ENCODE measurements at places on chromosomes 13 and 19.

DNA sequence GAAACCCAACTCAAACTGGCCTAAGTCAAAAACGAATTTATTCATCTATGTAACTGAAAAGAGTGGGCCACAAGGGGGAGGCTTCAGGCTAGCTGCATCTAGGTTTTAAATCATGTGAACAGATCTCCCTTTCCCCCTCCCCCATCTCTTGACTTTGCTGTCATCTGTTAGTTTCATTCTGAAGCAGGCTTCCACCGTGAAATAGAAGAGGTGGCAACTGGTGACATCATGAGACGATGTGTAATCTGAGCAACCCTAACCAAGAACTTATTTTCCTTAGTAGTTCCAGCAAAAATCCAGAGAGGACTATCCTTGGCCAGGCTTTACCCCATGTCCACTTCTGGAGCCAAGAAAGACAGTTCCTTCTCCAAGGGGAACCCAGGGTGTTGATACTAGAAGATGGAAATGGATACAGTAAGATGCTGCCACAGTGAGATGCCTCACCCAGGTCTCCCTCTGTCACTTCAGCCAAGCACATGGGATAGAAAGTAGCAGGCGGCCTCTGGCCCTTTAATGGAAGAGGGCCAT is 9.4 kb downstream of the SAMD4B start:
- peak; percentile 41 for DNase-seq

DNA sequence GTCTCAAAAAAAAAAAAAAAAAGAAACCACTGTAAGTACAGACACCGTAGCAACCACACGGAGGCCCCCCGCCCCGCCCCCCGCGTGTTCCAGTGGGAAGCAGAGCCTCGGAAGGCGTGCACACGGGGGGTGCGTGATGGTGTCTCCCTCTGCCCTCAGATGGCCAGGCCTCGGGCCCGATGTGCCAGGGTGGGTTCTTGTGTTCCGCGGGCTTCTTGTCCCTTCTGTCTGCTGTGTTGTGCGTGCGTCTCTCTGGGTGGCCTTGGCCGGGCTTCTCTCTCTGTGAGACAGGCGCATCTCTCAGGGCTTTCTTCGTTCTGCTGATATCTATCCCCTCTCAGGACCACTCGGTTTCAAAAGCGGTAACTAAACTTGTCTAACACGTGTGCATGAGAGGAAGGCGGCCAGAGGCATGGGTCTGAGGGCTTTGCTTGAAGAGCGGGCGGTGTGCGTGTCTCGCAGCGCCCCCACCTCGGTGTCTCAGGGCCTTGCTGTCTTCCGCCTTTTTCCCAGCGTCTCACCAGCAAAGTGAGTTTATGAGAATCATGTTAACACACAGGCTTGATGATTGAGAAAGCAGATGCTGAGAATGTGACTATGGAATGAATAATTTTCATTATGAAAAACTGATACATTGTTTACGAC is 12.6 kb downstream of the ATP11A start:
- DNase-seq, result no peak

DNA sequence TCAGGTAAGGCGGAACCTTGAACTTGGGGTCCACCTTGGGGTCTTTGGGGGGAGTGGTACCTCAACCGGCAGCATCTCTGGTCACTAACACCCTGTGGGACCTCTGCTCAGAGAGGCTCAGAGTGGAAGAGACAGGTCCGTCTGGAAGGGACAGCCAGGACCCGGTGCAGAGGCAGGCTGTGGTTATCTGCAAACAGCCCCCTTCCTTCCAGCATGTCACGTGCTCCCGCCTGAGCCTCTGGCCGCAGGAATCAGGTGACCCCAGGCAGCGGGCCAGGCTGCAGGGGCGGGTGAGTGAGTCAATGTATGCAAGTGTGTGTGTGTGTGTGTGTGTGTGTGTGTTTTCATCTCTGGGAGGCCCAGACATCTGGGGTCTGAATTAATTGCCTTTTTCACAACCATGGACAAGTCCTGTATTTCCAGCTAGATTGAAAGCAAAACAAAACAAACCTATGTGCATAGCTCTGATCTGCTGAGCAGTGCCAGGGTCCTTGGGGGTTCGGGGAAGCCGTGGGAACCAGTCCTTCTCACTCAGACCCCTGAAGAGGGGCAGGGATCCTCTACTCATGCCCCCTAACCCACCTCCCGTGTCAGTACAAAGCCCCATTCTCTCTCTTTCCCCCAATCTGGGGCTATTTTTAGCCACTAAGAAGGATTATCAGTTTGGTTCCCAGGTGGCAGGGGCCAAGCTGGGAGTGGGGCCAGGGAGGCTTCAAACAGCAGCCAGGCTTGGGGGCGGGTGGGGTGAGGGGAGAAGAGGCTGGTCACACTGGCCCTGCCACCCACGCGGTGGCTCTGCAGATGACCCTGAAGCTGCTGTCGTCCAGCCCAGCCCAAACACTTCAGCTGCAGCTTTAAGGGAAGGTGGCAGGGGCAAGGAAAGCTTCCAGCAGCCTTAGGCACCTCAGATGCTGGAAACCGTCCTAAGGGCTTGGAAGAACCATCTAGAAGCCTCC is 31.4 kb downstream of the CERS4 start:
- DNase-seq, result peak; percentile 93

DNA sequence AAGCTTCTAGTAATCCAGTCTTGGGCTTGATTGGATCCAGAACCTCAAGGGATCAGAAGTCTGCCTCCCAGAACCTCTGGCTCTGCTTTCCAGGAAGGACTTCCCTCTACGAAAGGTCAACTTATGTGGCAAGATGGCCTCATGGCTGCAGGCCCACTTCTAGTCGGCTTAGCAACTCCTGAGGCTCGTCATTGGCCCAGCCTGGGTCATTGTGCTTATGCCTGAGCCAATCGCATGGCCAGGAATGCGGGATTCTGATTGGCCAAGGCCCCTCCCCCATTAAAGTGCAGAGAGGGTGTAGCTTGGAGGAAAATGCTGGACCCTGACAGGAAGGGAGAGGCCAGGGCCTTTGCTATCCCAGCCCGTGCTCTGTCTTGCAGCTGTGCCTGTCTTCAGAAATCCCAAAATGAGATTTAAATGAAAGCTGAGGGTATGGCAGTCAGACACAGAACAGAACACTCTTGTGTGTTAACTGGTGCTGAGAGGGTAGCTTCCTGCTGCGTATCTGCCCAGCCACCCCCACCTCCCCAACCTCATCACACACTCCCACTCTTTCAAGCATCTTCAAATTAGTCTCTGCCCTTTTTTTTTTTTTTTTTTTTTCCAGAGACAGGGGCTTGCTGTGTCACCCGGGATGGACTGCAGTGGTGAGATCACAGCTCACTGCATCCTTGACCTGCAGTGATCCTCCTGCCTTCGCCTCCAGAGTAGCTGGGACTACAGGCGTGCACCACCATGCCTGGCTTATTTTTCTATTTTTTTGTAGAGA is 5.5 kb upstream of the CCNE1 start:
- no peak for DNase-seq

DNA sequence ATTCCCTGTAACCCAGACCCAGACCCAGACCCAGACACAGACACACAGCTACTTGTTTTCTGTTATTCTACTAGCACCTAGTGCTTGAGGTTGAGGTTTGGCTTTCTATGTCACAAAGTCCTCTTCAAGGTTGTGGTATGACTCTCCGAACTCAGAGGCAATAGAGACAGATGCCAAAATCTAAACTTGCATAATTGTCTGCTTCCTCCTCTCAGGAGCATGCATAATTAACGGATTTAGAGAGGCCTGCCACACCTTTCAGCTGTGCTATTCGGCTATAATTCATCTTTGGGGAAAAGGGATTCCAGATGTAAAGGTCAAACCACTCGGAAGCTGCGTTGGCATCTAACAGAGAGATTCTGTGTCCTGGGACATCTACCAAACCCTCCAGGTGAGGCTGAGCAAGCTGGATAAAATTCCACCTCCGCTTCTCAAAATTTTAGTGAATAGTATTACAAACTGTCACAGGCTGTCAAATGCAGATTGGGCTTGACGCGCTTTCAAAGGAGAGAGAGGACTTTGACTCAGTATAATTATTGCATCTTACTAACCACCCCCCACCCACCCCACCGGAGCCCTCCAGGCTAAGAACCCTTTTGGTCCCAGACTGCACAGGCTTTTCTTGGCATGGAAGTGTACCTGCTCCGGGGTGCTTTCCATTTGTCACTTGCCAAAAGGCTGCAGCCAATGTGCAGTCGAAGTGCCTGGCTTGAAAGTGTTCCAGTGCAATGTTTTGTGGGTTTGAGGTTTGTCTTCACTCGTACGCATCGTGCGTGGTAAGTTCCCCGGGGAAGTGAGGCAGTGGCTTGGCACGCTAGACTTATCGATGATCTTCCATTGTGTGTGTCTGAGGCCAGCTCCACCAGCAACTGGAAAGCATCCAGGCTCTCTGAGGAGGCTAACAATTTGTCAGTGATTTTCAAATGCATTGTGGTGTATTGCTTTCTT is 194.1 kb downstream of the TDRD3 start:
- no peak for DNase-seq

- no peak for DNase-seq
These were observed 10.6 kb upstream of the HIPK4 start for GRCh38 chr19:40400559-40400958.

- DNase-seq, result no peak
These were observed 39.3 kb upstream of the ERICH6B start for GRCh38 chr13:45654633-45655349.

GRCh38 chr19:43789029-43789428 is 8.3 kb upstream of the KCNN4 start:
- peak; percentile 78 for DNase-seq

GRCh38 chr13:50712881-50713280 is 130.6 kb downstream of the DLEU7 start:
- DNase-seq, result no peak

DNA sequence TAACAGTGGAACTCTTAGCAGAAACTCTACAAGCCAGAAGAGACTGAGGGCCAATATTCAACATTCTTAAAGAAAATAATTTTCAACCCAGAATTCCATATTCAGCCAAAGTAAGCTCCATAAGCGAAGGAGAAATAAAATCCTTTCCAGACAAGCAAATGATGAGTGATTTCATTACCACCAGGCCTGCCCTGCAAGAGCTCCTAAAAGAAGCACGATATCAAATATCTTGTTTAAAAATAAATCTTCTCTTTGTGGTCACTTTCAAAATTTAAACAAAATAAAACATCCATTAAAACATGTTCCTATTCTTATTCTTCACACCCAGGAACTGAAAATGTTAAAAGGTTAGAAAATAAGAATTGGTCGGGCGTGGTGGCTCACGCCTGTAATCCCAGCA is 13.7 kb downstream of the MICU2 start:
- DNase-seq, result no peak

DNA sequence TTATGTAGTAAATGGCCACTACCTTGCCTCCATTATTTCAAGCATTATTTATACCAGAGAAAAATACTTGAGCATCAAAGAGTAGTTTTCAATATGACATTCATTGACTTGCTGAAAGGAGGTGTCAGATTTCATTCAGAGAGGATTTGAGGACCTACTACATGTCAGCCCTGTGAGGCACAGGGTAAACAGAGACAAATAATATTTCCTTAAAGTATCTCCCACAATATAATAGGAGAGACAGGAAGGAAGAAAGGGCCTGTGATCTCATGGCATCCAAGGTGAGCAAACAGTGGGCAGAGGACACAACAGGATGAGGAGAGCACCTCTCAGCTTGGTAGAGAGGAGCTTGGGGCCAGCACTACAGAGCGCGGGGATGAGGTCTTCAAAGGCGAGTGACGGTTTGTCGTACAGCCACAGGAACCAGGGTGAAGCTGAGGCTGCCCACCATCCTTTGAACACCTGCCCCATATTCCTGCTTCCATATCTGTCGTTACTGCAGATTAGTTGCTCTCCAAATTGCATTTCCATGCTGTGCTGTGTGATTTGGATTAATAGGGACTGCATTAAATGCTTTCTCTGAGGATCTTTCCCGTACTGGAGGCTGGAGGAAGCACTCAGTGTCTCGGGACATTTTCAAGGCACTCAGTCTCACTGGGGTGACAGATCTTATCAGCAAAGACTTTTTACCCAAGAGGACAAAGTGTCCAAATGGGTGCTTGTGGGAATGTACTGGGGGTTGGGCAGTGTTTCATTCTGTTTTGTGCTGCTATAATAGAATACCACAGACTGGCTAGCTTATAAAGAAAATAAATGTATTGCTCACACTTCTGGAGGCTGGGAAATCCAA is 59.2 kb downstream of the GJA3 start:
- no peak for DNase-seq

- DNase-seq, result no peak
These were observed 1671.5 kb upstream of the SLC10A2 start for GRCh38 chr13:104737713-104738112.

GRCh38 chr13:99000137-99000536 is 22.3 kb upstream of the DOCK9 start:
- DNase-seq, result no peak

DNA sequence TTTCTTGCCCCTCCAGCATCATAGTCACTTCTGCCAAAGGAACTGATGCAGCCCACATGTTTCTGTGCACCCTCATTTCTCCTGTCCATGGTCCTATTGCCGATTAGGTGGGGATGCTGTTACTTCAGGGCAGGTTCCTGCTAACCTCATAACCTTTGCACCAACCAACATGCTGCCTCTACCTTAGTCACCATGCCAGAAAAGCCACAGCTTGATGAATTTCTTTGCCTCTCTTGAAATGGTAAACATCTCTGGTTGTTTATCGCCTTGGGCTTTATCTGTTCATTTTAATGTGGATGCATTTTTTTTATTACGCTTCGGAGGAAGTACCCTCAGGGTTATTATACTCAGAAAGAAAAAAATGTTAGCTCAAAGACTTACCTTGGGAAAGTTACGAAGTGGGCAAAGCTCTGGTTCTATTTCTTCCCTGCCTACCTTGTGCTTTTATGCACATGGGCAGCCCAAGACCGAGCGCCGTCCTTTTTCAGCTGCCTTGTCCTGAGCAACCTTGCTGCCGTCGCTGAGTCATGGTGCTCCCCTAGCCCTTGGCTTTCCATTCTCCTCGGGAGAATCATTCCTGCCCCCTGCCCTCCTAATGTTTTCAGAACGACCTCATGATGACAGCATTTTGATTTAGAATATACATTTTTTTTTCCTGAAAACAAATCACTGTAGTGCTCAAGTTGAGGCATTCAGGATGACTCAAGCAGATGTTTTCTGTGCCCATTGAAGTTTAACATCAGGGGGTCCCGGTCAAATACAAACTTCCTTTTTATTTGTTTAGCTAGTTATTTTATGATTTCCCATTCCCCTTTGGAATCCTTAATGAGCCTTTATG is 280.0 kb downstream of the SHISA2 start:
- no peak for DNase-seq

DNA sequence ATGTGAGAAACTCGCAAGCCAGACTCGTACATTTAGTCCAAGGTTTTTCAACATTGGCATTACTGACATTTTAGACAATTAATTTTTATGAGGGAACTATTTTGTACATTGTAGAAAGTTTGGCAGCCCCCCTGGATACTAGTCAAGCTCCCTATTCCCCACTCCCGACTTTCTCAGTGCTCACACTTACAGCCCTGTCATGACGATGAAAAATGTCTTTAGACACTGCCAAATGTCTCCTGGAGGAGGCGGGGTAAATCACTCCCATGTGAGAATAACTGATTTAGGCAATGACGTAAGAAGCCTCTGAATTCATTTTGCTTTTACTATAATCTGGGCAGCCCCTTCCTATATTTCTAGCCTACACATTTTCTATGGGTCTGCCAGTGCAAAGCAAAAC is 535.8 kb upstream of the KLHL1 start:
- DNase-seq, result no peak

Data from suppressor macrophage (primary cell).